ENCODE measurements at places on chromosomes 2 and 18. TPM values are rescaled to one million over a fixed set of nuclear protein-coding genes. Genes with fewer than 3 reads are reported as not detected.

Gene MOCOS
- 5.5 TPM for total RNA-seq

Gene ADCY3
- total RNA-seq, result 40.6 TPM

Gene CRYBA2
- not detected for total RNA-seq

Gene SERPINB11
- not detected for total RNA-seq

Gene GBX2
- not detected for total RNA-seq

Gene ESPNL
- 9.8 TPM for total RNA-seq

Gene PLGLB1
- 1.5 TPM for total RNA-seq

Gene IL37
- total RNA-seq, result not detected
